Stromal cell of bone marrow (primary cell): ENCODE measurements at places on chromosomes 3 and 15.
A peak's percentile ranks its signal among the peaks of the same experiment; 100 is the strongest.

GRCh38 chr15:79644091-79644490, 212.0 kb downstream of the MINAR1 start:
- peak; percentile 61 for DNase-seq

DNA sequence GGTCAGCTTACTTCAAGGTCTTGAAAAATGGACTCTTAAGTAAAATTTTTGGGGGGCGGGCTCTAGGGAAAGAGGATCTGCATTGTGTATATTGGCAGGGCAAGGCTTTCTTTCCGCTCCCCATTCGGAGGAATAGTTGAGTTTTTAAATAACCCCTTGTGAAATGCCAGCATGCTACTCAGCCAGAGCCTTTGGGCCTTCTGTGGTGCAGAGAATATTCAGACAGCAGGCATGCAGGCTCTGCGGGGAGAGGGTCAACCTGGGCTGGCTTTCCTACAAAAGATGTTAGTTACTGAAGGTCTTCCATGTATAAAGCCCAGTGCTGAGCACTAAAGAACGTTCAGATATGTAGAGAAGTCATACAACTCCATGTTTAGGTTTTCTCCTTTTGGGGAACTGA, 40.6 kb downstream of the ADAMTSL3 start:
- DNase-seq = no peak

GRCh38 chr3:27423463-27423862, 54.3 kb upstream of the NEK10 start:
- peak; percentile 62 for DNase-seq

DNA sequence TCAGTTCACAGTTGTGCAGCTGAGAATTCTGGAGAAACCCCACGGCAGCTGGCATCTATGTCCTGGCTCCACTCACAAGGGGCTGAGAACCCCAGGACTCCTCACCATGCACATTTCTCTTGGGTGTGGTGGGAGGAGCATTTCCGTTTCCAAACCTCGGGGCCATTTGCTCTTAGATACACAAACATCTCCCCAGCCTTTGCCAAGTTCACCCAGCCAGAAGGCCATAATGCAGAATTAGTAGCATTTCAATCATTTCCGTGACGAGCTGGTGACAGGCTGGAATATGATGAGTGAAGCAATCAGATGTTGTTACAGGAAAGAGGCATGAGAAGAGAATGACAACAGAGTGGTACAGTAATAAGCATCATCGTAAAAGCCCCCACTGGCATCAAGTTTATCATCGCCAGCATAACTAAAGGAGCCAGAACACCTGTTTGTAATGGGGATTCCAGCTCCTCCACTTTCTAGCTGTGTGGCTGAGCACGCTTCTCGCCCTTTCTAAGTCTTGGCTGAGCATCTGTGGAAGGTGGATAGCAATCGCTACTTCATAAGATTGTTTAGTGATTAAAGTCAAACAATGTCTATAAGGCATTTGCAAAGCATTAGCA, 82.0 kb downstream of the LIPC start:
- DNase-seq = no peak

DNA sequence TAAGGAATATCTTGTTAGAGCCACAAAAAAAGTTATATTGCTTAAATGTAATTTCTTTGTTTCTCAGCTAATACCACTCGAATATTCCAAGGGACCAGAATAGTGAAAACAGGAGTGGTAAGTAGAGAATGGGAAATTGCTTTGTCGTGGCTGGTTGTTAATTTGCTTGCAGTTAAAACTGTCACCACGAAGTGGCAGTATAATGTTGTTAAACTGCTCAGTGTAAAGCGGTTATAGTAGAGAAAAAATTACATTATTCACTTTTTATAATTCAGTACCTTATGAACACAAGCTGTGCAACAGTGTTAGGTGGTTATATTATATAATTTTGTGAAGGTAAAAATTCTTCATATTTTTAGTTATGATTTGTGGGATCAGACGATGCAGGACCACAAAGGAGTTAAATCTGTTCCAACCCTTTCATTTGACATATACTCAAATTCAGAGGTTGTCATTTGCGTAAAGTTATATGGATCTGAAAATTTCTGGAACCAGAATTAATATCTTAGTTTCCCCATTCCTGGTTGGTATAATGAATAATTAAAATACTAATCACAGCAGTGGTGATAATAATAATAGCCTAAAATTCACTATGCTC, 171.8 kb downstream of the FEZF2 start:
- no peak for DNase-seq

- peak; percentile 13 for DNase-seq
These were observed 418.0 kb downstream of the PLCL2 start for GRCh38 chr3:17302774-17303173.

- DNase-seq = no peak
These were observed 505.8 kb downstream of the EPHA3 start for GRCh38 chr3:89613241-89613640.

GRCh38 chr3:150135287-150135721, 164.6 kb upstream of the PFN2 start:
- DNase-seq = no peak

DNA sequence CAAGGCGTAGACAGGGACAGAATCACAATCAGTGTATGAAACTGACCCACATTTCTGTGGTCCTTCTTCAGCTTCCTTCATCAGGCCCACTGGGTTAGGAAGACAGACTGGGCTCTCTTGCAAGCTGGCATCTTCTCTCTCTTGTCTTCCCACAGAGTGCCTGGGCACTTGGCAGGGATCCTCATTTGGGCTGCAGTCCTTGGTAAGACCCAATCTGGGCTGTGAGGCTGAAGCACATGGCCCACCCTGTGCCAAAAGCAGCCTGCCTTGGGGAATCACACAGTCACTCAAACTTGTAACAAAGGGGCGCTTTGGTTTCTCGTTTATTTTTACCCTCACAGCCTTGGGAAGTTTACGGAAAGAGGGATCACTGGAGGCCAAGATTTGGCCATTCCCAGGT, 8.2 kb upstream of the EPHB3 start:
- DNase-seq = no peak

- no peak for DNase-seq
These were observed 106.1 kb upstream of the RGMA start for GRCh38 chr15:93195109-93195508.

DNA sequence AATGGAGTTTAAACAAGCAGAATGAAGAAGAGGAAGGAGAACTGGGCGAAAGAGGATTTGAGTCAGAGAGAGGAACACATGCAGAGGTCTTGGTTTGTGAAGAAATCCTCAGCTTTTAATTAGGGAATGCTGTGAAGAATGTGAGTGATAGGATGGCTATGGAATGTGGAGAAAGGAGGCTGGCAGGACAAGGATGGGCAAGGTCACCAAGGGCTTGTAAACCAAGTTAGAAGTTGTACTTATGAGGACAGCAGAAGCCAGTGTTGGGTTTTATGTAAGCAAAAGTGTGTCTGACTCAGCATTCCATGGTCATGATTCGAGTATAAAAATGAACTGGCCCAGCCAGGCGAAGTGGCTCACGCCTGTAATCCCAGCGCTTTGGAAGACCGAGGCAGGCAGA, 60.0 kb upstream of the IL12A start:
- DNase-seq = peak; percentile 92

- no peak for DNase-seq
These were observed 318.0 kb downstream of the FGF12 start for GRCh38 chr3:192409201-192409837.

- no peak for DNase-seq
These were observed 453.9 kb downstream of the LPP start for GRCh38 chr3:188607805-188608315.

DNA sequence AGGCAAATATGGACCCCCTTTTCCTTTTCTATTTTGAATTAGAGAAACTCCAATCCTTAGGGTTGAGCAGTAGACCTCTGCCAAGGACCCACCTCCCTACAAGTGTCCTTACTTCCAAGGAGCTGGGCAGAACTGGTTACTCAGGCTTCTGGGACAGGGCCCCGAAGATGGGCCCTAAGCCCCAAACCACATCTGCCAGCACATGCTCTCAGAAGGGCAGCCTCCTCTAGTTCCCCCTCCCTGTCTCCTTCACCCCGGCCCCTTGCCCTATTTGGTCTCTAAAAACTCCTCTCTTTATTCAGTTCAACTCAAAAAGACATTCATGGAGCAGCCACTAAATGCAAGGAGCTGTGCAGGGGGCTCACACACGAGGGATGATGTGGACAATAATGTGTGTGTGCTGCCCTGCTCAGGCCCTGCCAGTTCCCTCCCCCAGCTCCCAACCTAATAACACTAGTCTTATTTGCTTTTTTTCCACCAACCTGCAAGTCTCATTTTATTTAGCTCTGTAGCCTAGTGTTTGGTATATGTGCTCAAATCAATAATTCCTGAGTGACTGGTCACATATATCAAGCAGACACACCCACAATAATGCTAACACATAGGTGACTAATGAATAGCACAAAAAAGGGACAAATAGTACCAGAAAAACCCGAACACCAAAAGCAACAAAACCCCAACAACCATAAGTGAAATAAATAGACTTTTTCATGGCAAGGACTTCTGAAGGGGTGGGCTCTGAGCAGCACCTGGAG, 12.2 kb downstream of the ZDHHC3 start:
- no peak for DNase-seq

DNA sequence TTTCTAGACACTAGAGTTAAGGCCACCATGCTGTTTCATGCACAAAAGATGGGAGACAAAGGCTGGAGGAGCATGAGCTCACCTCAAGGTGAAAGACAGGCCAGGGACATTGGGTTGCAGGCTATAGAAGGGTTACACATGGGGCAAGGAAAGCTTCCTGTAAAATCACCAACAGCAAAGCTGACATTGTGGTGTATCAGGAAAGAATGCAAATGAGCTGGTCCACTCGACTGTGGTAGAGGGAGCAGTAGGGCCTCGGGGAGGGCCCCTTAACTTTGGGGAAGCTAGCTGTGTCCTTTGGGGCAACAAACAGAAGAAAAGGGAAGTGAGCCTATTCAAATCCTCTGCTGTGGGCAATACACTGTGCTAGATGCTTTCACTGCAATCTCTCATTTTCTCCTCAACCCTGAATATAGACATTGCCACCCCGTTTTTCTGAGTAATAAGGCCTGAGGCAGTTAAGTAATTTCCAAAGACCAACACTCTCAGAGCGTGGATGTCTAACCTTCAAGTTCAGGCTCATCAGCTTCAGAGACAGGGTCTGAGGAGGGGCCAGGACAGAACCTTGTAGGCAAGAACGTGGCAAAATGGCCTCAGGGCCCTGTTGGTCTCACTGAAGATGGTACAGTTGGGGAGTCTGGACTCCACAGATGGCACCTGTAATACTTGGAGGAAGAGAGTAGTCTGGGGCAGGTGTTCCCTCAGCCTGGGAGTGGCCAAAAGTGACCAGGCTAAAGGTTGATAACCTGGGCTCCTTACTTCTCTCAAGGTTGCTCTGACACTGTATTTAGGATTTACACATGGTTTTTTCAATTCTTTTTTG, 24.1 kb downstream of the CX3CR1 start:
- no peak for DNase-seq

GRCh38 chr15:92429378-92430068, 35.8 kb downstream of the ST8SIA2 start:
- DNase-seq = peak; percentile 43

DNA sequence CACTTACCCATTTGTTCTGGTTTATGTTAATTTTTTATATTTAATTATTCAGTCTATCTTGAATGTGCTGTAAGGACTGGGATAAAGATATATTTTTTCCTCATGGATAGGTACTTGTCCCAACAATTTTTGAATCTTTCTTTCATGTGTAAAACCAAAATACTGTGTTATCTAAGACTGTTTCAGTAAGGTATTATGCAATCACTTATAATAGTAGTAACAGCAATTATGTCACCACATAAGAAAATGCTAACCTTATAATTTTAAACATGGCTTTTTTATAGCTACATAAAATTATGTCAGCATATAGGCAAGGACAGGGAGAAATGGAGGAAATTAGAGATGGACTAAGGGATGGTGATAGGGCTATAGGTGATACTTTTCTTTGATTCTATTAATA, 2.9 kb upstream of the CTDSPL start:
- DNase-seq = no peak

GRCh38 chr3:176939022-176939817, 258.1 kb downstream of the TBL1XR1 start:
- DNase-seq = peak; percentile 63

GRCh38 chr3:118823626-118824025, 211.0 kb downstream of the IGSF11 start:
- no peak for DNase-seq

GRCh38 chr3:124229836-124230235, 237.9 kb upstream of the ROPN1 start:
- no peak for DNase-seq

- DNase-seq = no peak
These were observed 56.6 kb upstream of the APEH start for GRCh38 chr3:49617390-49618013.

DNA sequence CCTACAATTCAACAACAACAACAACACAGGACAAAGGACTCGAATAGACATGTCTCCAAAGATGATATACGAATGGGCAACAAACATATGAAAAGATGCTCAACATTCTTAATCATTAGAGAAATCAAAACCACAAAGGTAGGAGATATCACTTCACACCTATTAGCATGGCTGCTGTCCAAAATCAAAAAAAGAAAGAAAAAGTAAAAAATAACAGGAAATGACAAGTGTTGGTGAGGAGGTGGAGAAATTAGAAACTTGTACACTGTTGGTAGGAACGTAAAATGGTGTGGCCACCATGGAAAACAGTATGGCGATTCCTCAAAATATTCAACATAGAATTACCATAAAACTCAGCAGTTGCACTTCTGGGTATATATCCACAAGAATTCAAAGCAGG, 312.3 kb upstream of the STT3B start:
- no peak for DNase-seq

DNA sequence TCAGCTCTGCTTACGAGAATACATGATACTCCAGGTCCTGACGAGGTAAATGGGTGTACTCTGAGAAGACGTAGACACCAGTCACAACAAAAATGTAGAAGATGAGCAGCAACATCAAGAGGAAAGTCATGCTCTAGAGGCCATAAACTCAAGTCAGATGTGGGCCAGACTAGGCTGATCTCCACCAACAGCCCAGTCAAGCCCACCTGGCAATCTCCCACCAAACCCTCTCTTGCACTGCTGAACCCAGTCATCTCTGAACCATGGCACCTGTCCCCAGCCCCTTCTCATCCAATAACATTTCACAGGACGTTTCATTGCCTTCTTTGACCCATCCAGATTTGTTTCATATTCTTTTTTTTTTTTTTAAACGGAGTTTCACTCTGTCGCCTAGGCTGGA, 10.8 kb upstream of the PDIA3 start:
- no peak for DNase-seq

DNA sequence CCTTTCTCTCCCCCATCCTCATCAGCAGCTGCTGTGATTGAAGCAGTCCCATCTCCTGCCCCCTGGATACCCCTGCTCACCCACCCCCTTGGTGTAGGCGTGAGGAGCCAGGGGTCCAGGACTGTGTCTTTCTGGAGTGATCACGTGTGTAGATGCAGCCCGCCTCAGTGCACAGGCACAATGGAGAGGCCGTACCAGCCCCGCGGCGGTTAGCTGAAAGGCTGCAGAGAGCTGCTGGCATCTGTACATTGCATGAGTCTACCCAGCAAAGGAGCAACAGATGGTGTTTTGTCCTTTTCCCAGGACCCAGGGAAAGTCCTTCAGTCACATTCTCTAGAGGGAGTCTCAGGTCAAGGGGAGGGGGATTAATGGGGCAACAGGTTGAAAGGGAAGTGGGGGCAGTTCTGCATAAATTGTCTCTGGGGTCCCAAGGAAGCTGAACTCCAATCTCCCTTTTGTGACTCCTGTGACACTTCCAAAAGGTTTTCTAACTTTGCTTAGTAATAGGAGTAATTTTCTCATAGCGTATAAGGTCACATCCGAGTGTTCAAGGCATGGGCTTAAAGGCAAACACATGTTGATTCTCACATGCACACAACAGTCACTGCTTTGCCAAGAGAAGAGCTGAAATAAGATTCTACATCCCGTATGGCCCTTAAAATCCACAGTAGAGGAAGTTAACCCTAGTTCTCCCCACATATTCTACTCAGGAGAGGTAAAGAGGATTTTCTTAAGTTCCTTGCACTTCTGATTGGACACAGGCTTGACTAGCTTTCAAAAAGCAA, 7.1 kb downstream of the CSPG5 start:
- no peak for DNase-seq
